Stimulated activated CD8-positive, alpha-beta memory T cell treated with anti-CD3 and anti-CD28 coated beads, Interleukin-4, amount 100 ng/mL, for 4 hours (primary cell): ENCODE measurements at places on chromosomes 5 and 9.

DNA sequence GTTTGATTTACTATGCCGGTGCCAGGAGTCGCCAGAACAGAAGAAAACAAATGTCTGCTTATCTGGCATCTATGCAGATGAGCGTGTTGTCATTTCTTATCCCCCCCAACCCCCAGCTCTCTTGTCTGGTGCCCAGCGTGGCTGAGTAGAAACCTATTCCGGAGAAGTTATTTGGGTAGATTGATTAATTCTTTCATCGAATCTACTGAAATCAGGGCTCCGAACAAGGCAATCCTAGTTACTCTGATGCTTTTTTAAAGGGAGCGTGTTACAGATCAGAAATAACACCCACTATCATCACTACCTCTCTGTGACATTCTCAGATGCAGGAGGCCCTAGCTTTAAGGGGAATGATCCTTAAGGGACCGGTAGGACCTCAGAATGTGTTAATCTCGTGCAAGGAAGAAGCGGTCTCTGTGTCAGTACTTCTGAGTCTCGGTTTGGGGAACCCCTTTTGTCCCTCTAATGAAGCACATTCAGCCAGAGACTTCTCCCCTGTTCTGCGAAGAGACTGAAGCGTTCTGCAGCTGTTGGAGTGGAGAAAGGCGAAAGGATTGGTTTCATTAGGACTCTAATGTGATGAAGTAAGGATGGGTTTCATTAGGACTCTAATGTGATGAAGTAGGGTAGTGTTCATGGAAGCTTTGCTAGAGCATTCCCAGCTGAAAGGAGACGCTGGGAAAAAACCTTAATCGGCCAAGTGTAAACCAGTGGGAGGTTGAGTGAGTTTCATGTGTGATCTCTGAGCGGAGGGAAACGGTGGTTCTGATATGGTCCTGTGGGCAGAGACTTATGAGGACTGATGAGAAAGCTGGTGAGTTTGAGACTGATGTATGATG is 1.5 kb downstream of the PIP5K1B start:
- no peak for DNase-seq

DNA sequence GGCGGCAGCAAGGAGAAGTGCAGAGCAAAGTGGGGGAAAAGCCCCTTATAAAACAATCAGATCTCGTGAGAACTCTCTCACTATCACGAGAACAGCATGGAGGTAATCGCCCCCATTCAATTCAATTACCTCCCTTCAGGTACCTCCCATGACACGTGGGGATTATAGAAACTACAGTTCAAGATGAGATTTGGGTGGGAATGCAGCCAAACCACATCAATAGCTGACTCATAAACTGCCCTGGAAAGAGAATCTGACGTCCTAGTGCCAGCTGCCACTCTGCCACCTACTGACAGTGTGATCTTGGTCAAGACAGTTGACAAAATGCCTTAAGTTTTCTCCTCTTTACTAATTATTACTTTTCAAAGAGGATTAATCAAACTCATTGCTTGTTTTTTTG is 128.3 kb downstream of the GPBP1 start:
- DNase-seq = no peak

DNA sequence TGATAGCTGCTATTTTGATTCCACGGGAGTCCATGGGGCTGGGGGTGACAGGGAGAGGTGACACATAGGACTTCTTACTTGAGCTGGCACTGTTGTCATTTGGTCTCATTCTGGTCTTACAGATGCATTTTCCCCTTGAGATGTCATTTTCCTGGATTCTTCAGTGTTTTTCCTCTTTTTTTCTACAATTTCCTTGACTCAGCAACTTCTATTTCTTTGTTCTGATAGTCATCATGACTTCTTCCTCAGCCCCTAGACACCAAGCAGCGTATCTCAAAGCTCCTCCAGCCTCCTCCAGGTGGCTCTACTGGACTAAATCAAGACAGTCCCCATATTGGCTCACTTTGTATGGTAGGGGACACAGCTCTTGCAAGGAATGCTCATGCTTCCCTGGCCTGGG is 16.5 kb downstream of the LVRN start:
- no peak for DNase-seq

DNA sequence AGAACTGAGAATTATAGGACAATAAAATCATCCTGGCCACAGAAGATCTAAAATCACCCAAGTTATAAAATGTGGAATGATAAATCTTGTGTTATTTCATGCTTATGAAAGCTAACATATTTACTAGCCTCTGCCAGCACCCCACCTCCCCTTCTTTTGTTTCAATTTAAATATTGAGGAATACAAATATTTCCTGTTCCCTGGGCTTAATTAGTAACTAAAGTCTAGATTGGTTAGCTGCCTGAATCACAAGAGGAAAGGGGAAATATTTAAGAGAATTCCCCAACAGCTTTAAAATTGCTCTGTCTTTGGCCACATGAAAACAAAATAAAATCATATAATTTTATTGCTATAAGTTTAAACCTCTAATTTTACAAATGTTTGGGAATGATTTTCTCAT is 287.0 kb downstream of the PRELID2 start:
- DNase-seq = no peak

DNA sequence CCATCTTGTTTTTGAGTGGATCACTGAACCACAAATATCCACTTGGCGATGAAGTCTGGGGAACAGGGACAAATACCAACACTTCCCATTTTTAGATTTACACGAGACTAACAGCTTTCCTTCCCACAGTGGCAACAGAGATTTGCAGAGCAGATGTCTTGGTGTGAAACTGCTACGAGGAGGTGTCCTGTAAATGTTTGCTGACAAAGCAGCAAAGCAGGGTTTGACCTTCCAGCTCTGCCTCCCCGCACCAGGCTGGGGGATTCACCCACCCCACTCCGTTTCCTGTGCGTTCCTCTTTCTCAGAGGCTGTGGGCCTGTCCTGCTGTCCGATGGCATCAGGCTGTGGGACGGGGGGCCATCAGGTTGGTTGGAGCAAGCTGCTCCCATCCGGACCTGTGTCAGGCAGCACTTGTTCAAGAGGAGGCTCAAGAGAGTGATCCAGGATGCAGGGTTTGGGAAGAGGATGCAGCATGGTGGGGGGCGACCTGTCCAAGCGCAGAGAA is 693 bp upstream of the RGS3 start:
- DNase-seq = no peak

DNA sequence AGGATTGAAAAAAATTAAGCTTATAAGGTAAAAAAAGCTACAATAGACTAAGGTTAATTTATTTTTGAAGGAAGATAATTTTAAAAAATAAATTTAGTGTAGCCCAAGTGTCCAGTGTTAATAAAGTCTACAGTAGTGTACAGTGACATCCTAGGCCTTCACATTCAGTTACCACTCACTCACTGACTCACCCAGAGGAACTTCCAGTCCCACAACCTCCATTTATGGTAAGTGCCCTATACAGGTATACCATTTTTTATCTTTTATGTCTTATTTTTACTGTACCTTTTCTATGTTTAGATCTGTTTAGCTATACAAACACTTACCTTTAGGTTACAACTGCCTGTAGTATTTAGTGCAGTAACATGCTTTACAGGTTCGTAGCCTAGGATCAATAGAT is 79.8 kb upstream of the ZNF462 start:
- DNase-seq = no peak

DNA sequence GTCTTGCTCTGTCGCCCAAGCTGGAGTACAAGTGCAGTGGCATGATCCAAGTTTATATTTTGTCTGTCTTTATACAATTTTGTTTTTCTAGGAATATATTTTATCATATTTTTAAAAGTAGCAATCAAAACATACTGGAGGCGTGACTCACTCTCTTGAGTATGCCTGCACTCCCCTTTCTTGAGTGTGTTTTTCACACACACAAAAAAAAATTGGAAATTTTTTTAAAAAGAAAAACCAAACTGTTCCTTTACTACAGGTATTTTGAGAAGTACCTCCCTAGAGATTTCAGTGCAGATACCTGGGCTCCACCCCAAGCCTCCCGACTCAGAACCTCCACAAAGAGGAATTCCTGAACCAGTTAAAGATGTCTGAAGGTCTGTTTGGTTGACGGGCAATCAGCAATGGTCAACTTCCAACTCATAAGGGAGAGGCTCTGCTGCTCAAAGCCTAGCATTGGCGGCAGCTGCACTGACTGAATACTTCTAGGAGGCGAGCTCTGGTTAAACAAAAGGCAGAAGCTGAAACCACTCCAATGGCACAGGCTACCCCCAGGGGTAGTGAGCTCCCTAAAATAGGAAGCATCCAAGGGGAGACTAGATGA is 27.4 kb downstream of the PDE6A start:
- DNase-seq = no peak
